ENCODE measurements at places on chromosomes 6 and 20.

DNA sequence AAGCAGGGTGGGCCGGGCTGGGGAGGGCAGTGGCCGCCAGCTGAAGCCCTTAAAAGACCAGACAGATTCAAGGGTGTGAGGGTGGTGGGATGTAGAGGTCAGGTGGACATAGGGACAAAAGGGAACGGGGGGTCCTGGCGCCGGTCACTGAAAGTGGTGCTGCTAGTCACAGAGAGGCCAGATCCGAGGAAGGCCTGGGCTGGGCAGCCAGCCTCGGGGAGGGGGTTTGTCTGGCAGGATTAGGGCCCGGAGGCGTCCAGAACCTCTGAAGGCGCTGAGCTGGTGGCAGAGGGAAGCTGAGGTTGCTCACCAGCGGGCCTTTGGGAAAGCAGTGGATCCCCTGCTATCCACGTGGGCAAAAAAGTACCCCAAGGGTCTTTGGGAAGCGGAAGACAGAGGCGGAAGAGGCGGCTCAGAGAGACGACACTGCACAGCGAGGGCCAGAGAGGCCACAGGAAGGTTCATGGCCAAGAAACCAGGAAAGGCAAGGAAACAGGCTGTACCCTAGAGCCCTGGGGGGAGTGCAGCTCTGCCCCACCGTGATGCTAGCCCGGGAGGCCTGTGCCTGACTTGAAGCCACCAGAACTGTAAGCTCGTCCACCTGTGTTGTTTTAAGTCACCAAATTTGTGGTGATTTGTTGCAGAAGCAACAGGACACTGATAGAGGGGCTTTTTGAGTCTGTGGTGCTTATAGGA is 106.0 kb downstream of the TMEM242 start:
- no peak for DNase-seq

DNA sequence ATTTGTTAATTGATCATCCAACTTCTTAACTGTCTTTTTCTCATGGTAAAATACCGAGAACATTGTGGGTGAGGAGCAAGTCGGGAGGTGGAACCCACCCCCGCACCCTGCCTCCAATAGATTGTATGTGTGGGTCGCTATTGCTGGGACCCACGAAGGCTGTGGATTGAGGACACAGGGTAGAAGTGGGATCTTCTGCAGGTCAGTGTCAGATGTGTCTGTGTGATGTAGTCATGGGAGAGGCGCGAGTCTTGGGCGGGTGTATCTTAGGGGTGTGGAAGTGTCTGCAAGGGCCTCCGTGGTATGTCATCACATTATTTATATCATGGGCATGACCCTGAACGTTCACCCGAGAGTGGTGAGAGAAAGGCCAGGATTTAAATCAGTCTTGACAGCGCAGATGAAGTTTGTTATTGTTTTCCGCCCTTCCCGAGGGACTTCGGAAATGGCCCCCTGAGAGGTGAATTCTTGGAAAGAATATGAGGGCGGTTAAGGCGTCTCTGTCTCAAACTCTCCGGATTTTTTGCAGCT is 472 bp upstream of the PAQR8 start:
- peak; percentile 18 for DNase-seq

DNA sequence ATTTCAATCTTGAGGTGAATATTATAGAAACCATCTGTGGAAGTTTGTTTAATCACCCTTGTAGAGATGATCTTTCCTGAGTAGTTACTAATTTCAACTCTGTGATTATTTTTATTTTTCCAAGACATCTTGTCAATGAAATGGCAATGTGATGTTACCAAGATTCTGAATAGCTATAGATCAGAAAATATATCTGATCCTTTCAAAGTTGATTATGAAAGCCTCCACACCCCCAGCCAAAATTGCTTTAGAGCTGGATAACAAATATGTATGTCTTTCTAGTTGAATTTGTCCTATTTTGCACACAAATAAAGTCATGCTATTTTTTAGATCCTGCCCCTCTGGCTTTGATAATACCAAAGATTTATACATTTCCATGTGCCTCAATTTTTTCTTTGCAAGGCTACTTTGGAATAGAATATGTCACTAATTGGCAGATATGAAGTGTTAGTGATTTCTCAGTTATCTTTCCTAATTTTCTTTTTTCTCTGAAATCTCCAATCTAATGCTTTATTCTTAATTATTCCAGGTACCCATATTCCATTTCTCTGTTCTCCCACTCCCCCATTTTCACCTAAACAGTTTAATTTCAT is 5.0 kb downstream of the SIM1 start:
- no peak for DNase-seq

DNA sequence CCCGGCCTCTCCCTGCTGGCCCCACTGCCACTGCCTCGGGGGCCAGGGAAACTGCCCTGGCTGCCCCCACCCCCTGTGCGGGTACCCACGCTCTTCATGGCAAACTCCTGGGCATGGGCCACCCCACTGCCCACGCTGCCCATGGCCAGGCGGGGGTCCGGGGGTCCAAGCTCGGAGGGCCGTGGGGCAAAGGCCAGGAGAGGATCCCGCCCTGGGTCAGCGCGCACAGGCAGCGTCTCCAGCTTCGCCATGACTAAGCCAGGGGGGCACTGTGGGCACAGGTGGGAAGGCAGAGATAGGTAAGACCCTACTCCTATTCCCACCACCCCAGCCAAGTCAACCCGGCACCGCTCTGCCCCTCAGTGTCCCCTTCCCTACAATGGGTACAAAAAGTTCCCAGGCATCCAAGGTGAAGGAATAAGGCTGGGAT is 6.4 kb downstream of the LZTS3 start:
- DNase-seq = no peak
